Dorsolateral prefrontal cortex (tissue), 122 donors: ENCODE measurements at places on chromosomes 1 and 21. TPM values are rescaled to one million over a fixed set of nuclear protein-coding genes. Genes with fewer than 3 reads are reported as not detected.

DNA sequence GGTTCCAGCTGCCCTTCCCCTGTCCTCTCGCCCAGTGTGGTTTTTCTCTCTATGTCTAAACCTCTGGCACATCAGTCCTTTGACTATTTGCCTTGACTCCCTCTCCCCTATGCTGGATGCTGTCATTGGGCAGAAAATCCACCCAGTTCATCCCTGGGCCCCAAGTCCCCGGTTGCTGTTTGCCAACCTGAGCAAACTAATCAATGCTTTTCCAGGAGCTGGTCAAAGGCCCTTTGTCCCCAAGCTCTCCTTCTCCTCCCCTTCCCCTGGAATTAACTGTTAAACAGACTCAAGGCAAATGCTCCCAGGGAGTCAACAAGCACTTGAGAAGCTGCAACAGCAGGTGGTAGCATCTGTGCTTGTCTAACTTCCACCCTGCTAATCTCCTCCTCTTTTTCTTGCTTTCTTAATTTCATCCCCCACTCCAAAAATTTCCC is 102.7 kb downstream of the LMX1A start:
- no peak for DNase-seq

- DNase-seq, result no peak
These were observed 119.8 kb upstream of the PTGFR start for GRCh38 chr1:78370779-78371482.

DNA sequence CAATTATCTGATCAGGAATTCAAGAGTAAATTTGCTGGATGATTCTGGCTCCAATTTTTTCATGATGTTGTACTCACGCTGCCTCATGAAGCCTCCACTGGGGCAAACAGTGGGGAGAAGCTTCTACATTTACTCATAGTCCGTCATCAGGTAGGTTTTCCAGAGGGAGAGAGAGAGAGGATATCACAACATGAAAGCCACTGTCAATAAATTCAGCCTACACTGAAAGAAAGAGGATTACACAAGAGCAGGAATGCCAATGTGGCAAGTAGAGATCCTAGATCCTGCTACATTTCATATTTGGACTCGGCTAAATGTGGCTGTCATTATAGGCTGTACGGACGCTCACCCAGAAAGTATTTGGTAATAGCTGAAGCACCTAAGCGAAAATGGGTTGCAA is 819.9 kb downstream of the BRINP3 start:
- DNase-seq, result no peak

GRCh38 chr1:68959461-68960030 is 462.7 kb upstream of the DEPDC1 start:
- no peak for DNase-seq

DNA sequence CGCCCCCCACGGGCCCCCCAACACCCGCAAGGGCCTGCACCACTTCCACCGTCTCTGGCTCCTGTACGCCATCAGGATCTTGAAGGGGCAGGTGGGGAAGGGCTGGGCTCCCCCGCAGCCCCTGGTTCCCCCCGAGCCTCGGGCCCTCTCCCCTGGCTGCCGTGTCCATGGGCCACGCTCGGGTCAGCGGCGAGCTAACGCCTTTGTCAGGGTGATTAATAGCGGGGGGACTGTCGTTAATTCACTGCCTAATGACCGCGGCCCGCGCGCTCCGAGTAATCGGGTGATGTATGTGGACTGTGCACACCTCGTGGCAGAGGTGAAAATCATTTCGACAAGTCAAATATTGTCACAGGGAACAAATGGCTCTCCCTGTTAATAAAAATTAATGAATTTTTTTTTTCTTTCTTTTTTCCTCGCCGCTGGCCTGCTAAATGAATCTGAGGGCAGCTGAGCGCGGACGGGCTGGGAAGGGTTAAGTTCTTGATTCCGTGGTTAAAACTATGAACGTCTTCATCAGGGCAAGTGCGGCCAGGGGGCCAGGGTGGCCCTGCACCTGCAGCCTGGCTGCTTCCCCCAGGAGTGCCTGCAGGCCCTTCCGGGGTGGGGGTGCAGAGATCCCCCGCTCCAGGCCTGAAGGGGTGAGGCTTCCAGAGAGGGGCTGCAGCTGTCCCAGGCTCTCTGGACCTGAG is 100.8 kb downstream of the PRDM16 start:
- no peak for DNase-seq

- peak; percentile 78 for DNase-seq
These were observed 3.0 kb downstream of the TRIM46 start for GRCh38 chr1:155176544-155177071.

DNA sequence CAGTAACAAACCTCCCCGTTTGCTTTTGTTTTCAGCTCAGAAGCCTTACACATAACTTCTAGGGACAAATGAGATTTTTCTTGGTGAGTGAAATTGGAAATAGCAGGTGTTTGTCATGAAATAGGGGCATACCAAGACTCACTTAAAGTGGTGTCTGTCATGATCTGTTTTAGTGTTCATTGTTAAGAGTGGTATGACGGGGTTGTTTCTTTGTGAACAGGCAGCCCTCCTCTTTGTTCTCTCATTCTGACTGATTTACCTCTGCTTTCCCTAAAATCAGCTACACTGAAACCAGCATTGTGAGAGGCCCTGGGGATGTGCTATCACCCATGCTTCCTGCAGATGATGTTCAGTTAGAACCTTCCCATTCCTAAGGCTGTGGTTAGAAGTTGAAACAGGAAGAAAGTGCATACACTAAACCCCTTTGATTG is 2.5 kb upstream of the ERO1B start:
- DNase-seq, result no peak

KLHDC8A gene
- total RNA-seq, result 5.9 TPM

DNA sequence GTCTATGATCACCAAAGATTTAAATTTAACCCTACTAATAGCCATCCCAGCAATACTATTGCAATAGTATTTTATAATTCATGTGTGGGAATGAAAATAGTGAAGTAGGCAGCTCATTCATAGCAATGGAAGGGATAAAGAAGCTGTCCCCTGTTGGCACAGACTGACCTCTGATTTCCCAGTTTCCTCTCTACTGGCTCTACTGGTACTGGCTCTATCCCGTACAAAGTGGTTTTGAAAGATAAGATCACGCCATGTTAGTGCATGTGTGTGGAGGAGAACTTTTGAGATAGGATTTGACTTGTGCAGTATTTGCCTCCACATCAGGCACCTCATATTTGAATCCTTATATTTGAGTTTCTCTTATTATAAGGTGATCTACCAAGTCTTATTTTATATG is 227.3 kb upstream of the ADGRL2 start:
- DNase-seq, result no peak

DNA sequence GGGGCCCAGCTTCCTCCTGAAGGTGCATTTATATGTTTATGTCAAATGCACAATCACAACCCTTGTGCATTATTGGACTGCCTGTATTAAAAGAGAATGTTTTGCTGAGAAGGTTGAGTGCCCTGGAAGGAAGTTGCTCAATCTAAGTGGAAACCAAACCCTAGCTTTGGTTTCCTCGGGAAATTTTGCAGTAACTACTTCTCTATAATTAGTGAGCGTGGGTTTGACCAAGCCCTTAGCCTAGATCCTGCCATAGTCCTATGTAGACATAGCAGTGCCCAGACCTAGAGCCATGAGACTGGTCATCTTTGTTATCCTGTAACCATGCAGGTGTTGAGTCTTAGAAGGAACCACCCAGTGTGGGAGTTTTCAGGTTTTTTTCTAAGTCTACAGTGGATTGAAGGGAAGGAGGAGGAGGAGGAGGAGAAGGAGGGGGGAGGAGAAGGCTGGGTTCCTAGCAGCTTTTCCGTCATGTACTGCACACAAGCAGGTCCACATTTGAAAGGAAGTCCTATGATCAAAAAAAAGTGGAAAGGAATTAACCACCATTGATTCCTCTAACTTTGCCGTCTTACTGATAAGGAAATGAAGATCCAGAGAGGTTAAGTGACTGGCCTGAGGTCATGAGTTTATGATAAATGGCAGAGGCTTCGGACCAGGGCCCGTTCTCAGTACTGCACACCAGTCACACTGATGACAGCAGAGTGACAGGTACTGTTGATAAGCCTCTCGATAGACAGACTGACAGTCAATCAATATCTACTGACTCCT is 72.2 kb upstream of the LYST start:
- no peak for DNase-seq

- no peak for DNase-seq
These were observed 232.0 kb upstream of the PLXNA2 start for GRCh38 chr1:208475951-208476845.

GRCh38 chr1:205748403-205749233 is 1.4 kb downstream of the NUCKS1 start:
- no peak for DNase-seq
